Fibroblast of skin of right biceps (primary cell): ENCODE measurements at places on chromosomes 1 and 21.

DNA sequence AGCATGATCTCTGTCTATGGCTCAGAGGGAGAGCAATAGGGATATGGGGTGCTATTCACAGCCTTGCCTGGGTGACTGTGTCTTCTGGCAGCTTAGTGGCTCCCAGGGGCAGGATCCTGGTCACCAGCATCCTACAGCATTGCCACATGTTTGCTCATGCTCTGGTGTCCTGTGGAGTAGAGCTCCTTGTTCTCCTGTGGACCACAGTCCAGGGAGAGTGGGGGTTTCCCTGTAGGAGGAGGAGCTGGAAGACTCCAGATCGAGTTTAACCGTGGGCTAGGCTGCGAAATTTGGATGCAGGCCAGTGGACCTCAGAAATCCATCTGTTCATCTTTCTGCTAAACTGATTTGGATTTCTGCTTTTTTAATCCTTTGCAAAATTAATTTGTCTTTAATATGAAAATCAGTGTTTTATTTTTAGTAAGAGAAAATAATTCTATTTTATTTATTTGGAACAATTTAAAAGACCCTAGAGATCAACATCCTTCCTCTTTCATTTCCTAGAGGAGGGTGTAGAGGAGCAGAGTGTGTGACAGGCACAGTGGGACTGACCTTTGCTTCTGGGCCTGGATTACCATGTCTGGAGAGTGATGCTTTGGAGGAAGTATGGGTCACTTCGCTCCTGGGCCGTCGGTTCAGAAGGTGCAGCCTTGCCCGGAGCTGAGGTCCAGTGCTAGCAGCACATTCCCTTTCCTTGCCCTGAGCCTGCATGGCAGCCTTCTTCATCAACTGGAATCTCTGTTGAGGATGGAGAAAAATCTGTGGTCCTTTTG is 17.4 kb downstream of the ADARB1 start:
- no peak for DNase-seq

GRCh38 chr1:199685369-199685768 is 342.1 kb upstream of the NR5A2 start:
- DNase-seq = peak; percentile 88

GRCh38 chr1:179910934-179911333 is 28.8 kb downstream of the TOR1AIP1 start:
- no peak for DNase-seq

DNA sequence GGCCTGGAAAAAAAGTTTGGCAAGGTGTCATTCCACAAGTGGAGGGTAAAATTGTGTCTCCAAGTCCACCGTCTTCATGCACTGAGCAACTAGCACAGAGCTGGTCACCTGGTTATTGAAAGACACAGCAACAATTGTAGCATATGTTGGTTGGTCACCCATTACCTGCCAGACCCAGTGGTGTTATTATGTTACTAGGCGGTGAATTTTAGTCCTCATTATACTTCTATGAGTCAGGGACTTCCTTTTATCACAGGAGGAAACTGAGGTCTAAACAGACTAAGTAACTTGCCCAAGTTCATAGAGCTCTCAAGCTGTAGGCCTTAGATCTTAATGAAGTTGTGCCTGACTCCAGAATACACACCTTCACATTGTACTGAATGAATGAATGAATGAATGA is 94.9 kb upstream of the VANGL1 start:
- no peak for DNase-seq

DNA sequence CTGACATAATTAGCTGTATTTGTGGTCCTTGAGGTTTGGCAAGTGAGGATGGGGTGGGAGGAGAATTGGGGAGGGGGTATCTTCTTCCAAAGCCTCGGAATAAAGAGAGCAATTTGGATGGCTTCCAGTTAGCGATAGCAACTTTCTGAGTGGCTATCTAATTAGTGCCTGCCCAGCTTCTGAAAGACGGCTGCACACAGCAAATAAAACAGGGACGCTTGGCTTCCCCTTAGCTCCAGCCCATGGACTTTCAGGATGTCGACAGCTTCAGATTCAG is 31.1 kb downstream of the KLHDC7A start:
- DNase-seq = no peak
